ENCODE measurements at places on chromosomes 16 and 17. TPM values are rescaled to one million over a fixed set of nuclear protein-coding genes. Genes with fewer than 3 reads are reported as not detected.

The CCL18 gene
- total RNA-seq = not detected

DNA sequence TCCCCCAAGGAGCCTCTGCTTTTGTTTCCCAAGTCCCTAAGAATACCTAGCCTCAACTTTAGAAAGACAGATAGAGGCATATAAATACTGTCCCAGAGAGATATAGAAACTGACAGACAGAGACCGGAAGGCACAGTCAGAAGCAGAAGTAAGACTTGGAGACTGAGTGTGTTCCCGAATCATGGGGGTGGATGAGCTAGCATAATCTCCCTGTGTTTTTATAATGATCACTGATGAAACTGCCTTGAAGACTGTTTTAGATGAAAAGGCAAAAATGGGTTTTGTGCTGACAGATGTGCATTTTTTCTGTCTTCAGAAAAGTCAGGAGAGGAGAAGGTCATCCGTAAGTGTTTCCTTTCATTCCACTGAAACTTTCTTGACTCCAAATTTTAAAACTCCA lies 8.3 kb upstream of the PSMD3 start:
- DNase-seq = no peak

DNA sequence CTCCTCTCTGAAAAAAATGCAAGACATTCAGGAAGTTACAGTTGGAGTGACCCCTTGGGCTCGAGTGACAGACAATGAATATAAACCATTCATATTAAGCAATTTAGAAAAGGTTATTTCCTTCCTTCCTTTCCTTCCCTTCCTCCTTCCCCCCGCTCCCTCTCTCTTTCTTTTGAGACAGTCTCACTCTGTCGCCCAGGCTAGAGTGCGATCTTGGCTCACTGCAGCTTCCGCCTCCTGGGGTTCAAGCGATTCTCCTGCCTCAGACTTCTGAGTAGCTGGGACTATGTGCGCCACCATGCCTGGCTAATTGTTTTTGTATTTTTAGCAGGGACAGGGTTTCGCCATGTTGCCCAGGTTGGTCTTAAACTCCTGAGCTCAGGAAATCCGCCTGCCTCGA lies 13.2 kb downstream of the PSMD12 start:
- no peak for DNase-seq

The KRT31 gene
- total RNA-seq = 6.1 TPM

DNA sequence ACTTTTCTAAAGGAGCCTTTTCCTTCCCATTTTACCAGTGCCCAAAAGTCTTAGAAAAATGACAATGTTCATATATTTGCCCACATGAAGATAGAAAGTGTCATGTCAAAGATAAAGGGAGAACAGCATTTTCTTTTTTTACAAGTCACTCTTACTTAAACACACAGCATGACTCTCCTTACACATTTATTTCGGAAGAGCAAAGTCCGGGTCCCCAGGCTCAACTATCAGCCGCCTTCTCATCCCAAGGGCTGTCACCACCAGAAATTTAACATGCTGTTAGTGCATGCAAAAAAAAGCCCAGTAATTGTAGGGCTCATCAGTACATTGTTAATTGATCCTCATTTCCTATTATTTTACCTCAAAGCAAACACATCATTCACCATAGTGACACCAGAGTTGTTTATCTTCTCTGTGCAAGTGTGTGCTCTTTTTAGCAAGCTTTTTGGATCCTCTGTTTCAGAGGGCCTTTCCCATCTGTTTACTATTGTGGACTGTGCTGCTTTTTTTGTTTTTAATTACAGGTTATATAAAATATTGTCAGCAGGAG lies 560.3 kb downstream of the WWOX start:
- no peak for DNase-seq

The RMI2 gene
- total RNA-seq = 12.5 TPM

GRCh38 chr17:1399679-1400512 lies at the start of gene YWHAE:
TSS of gene YWHAE (minus strand) at chr17:1400222. CDS start at chr17:1400110, 112 bp downstream.
- peak; percentile 99 for DNase-seq

- no peak for DNase-seq
Measured at GRCh38 chr17:7011415-7011814, 1.0 kb upstream of the RNASEK start.

GRCh38 chr17:9763643-9764042 lies 27.7 kb downstream of the DHRS7C start:
- peak; percentile 6 for DNase-seq

DNA sequence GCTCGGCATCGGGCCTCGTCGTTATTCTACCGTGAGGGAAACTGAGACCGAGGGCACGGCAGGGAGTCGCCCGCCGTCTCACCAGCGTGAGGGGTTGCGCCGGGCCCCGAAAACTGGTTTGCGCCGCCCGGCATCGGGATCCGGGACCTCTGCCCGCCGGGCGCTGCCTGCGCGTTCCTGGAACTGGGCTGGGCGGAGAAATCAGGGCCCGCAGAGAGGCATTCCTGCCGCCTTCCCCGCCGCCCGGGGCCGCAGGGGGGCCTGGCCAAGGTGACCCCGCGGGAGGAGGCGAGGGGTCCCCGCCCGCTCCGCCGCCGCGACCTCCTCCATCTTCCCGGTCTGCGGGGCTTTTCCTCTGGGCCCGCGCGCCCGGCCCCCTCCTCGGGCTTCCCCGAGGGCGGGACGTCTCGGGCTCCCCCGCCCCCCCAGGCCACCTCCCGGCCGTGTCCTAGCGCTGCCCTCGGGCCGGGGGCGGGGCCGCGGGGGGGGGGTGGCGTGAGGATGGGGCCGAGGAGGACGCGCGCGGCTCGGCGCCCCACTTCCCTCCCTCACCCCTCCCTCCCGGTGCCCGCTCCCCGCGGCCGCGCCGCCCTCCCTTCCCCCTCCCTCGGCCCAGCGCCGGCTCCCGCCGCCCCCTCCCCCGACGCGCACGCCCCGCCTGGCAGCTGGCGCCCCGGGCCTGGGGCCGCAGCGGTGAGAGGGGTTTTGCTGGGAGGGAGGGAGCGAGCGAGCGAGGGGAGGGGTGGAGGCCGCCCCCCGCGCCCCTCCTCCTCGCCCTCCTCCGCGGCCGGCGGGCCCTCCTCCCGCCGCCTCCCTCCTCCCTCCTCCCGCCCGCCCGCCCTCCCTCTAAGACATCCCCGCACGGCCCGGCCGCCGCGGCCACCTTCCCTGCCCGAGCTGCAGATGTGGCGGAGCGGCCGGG lies at the start of gene GLIS2:
GLIS2 (plus strand) TSS at position 882 of the 922 bp plus-strand sequence. CDS start 16,214 bp downstream, outside the sequence.
- peak; percentile 95 for DNase-seq

DNA sequence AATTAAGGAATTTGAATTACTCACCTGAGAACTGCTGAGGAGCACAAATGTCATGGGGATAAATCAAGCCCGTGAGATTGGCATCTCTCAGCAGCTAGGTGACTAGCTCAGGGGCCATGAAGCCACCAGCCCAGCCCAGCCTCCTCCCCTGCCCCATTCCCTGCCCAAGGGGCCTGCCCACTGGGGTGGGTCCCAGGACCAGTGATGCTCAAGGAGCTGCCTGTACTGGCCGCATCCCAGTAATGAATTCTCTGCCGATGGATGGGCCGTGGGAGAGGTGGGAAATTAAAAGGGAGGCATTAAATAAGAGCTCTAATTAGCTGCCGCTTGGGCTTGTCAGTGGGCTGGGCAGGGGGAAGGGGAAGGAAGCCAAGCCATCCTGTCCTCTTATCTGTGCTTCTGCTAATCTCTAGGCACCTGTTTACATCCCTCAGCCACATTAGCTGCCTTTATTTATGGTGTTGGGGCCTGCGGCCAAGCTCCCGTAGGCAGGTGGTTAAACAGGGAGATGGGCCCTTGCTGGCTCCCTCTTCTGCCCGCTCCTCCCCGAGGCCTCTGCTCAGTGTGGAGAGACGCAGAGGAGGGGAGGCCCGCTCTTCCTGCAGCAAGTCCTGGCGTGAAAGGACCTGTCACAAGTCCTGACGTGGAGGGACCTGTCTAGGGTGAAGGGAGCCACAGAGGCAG lies 48.8 kb downstream of the PIPOX start:
- peak; percentile 64 for DNase-seq

The RSPRY1 gene
- total RNA-seq = 49.9 TPM

The KRT25 gene
- not detected for total RNA-seq

- DNase-seq = no peak
Measured at GRCh38 chr17:32746698-32747097, 130.2 kb downstream of the MYO1D start.

- DNase-seq = no peak
Measured at GRCh38 chr16:3810198-3810664, 70.3 kb downstream of the CREBBP start.

The SMPD3 gene
- 2.5 TPM for total RNA-seq

The TBC1D3 gene
- not detected for total RNA-seq

DNA sequence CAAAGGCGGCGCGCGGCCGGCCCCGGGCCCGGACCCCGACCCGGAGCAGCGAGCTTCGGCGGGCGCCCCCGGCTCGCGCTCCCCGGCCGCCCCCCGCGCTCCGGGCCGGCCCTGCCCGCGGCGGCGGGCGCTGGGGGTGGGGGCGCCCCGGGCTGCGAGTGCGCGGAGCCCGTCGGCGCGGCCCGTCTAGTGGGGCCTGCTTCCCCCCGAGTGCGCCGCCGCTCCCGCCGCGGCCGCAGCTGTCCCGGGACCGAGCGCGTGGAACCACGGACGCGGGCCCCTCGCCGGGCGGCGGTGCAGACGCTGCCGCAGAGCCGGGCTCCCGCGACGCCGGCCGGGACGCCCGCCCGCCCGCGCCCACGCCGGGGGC lies 308 bp downstream of the ADCY9 start:
- DNase-seq = no peak

- no peak for DNase-seq
Measured at GRCh38 chr17:75442168-75443103, 14.0 kb upstream of the TMEM94 start.

DNA sequence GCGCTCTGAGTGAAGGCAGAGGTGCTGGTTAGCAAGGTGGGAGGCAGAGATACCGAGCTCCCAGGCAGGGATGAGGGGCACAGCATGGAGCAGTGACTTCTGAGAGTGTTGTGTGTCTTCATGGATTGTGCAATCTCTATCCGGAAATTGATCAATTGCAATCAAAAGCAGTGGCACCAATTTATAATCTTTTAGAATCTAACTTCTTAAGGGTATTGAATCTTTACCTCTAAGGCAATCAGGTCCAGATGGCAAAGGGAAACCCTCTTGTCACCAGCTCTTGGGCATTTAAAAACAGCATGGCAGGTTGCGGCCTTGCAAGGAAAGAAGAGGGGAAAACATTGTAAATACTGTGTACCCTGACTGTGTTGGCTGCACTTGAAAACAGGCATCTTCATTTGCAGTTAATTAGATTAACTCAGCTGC lies 58.0 kb upstream of the MRTFB start:
- peak; percentile 16 for DNase-seq

GRCh38 chr16:10083301-10083700 lies 98.9 kb downstream of the GRIN2A start:
- no peak for DNase-seq

DNA sequence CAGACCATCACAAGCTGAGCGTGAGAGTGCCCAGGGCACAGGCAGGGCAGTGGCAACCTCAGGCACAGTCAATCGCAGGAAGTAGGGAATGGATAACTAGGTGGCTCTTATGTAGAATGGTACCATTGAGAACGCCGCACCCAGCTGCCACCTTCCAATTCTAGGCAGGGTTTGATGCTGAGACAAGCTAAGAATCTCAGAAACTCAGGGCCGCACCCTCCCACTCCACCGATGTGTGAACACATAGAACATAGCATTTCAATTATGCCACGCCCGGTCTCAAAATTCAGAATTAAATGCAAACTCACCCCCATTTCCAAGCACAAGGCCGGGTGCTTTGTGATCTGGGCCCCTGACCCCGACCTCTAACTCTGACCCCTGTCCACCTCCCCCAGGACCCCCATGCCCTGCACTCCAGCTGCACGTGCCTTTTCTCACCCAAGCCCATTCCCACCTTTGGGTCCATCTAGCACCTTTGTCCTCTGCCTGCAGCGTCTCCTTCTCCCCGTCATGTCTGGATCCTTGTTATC lies 178.4 kb downstream of the C16orf95 start:
- DNase-seq = no peak

- DNase-seq = peak; percentile 71
Measured at GRCh38 chr17:1484676-1485422, 7.6 kb downstream of the MYO1C start.

- no peak for DNase-seq
Measured at GRCh38 chr16:7366041-7366440, 33.4 kb downstream of the RBFOX1 start.

DNA sequence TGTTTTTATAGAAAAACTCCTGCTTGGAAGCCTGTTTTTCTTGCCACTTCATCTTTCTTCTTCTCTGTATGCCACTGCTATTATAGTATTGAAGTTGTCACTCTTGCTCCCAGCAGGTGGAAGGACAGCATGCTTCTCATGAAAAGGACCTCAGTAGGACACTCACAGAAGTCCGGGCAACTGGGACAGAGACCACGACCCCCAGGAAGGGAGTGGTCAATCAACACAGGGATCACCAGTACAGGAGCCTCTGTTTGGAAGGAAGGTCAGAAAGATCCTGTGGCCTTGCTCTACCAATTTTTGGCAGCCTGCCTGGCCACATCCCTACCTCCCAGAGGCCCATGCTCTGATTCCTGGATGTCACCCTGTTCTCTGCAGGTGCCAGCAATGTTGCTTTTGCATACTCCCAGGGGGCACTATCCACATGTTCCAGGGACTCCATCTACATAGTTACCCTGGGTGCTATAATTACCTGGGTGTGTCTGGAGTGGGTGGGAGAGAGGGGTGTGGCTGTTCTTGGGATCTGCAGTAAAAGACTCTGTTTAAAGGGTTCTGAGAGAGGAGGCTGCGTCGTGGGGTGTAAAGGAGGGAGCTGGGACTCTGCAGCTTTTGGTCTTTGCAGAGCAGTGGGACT lies 13.7 kb upstream of the AKAP10 start:
- DNase-seq = no peak

The FSCN2 gene
- total RNA-seq = 1.7 TPM

DNA sequence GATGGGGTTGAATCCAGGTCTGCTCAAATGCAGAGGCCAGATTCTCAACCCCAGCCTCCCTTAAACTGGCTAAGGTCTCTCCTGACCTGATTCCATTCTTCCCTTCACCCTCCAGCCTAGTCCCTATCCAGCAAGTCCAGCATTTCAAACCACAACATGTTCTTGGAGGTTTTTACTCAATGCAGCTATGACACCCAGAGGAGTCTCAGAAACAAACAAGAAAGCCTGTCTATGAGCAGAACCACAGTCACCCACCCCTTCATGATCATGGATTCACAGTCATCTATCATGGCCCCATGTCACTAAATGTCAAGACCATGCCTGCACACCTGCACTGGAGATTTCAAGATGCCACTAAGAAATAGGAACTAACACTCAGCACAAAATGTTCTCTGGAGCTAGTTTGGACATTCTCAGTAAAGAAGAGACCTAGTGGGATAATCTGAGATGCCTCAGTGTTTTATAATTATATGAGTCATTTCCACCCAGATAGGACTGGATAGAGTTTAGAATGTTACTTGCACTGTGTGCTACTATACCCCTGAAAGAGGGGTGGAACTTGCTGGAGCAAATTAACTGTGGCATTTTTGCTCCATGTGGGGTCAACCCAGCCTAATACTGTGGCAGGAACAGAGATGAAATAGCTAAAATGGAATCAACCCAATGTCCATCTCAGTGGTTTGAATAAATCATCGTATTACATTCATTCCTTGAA lies 9.5 kb upstream of the METTL22 start:
- no peak for DNase-seq

Data from tongue (tissue), 3 donors.